ENCODE measurements at places on chromosomes 2 and 18.

DNA sequence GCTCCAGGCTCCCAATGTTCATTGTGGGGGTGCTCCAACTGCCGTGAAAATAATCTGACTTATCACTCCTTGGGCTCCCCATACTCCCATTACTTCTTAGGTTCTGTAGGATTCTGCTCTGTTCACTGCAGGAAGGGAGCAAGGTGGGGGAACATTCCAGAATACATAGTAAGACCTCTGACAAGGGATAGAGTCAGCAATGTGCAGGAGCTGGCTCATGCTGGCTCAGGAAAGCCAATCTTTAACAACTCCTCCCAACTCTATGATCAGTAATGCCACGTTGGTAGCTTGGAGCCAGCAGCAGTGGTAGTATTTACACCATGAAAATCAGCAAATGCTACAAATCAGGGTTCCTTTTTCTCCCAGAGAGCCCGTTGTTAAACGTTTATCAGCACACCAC lies 44.4 kb downstream of the FECH start:
- DNase-seq: no peak

DNA sequence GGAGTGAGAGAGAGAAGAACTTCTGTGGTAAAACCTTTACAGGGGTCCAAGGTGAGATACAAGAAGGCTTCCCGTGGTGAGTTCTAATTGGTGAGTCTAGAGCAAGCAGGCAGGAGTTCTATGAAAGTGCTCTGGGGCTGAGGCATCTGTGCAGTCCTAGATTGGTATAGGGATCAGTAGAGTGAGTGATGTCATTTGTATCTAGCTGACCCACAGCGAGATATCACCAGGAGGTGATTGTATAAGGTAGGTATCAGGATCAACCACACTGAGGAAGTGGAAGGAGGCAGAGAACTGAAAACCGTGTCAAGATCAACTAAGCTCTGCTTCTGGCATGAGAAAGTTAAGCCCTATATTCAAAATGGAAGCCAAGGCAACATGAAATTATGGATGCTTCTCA lies 1648.9 kb upstream of the TMEFF2 start:
- DNase-seq: no peak

DNA sequence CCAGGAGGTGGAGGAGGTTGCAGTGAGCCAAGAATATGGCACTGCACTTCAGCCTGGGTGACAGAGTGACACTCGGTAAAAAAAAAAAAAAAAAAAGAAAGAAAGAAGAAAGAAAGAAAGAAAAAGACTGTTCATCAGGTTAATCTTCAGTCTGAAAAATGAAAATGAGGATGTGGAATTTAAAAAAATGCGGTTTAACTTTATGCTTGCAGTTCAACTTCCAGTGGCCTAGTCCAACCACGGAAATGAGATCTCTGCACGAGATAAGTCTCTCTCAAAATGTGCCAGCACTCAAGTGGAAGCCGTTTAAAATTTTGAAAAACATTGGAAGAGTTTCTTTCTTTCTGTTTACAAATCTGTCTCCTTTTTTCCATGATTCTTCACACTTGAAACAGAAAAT lies 112.1 kb downstream of the DOCK10 start:
- DNase-seq: no peak

DNA sequence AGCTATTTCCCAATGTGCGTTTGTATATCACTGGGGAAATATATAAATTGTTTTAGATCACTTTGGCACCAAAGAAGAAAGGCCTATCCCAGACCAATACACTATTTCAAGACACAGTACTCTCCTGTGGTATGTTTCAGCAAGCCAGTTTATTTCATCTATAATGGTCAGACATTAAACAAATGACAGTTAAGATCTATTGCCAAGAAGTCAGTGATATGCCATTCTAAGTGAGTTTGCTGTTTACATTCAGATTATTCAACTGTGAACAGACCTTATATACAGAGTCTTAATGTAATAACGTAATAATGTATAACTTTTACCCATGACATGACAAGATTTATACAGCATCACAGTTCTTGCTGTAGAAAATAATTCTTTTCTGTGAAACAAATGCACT lies 352.7 kb downstream of the CDH7 start:
- DNase-seq: no peak

- DNase-seq: peak; percentile 76
These were observed 56.8 kb downstream of the BIN1 start for GRCh38 chr2:127049927-127050802.

GRCh38 chr2:206096876-206097275 lies 10.9 kb upstream of the INO80D start:
- no peak for DNase-seq

GRCh38 chr2:233217892-233218377 lies 33.5 kb upstream of the ATG16L1 start:
- no peak for DNase-seq

DNA sequence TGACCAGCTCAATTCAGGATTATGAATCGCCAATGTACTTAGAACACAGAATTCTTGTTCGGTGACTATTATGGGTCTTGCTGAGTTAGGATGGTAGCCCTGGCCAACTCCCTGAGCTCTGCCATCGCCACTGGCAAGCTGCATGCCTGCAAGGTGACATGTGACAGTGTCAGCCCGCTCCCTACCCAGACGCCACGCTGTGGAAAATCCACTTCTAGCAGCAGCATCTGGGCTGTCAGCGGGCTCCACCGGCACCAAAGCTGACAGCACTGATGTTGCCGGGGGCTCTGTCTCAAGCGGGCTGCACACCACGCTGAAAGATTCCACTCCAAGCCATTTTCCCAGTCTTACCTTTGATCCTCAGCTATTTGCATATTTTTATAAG lies 100.7 kb downstream of the MYT1L start:
- DNase-seq: no peak

All from neural crest cell (in vitro differentiated cells).